ENCODE measurements at places on chromosomes 5 and 9. TPM values are rescaled to one million over a fixed set of nuclear protein-coding genes. Genes with fewer than 3 reads are reported as not detected.

The SLC4A9 gene
- not detected for polyA plus RNA-seq

The NME5 gene
- 12.4 TPM for polyA plus RNA-seq

The SLC6A19 gene
- polyA plus RNA-seq: 0.24 TPM

The OLFM1 gene
- polyA plus RNA-seq: 15.4 TPM

The ZNF169 gene
- 9.4 TPM for polyA plus RNA-seq

The ANXA6 gene
- 262 TPM for polyA plus RNA-seq

The UGT3A1 gene
- 0.10 TPM for polyA plus RNA-seq

The MEGF10 gene
- 1.7 TPM for polyA plus RNA-seq

The SVEP1 gene
- polyA plus RNA-seq: 28.6 TPM

The DOCK2 gene
- 5.1 TPM for polyA plus RNA-seq

The ANKRD20A1 gene
- 0.54 TPM for polyA plus RNA-seq

The ISCA1 gene
- 41.1 TPM for polyA plus RNA-seq

The GZMA gene
- 1.8 TPM for polyA plus RNA-seq

The FREM1 gene
- polyA plus RNA-seq: 104 TPM

The MAMDC4 gene
- 5.3 TPM for polyA plus RNA-seq

The C5orf46 gene
- polyA plus RNA-seq: 0.61 TPM

The GPRIN1 gene
- polyA plus RNA-seq: 0.92 TPM

The CKS2 gene
- 94.5 TPM for polyA plus RNA-seq

The KCTD16 gene
- polyA plus RNA-seq: 0.33 TPM

The INSL4 gene
- not detected for polyA plus RNA-seq

The C5orf22 gene
- 27.2 TPM for polyA plus RNA-seq

The C7 gene
- polyA plus RNA-seq: 438 TPM

The PFN3 gene
- polyA plus RNA-seq: not detected

The DNAJC21 gene
- polyA plus RNA-seq: 64.0 TPM

The ENTPD2 gene
- polyA plus RNA-seq: 2.0 TPM

The CDK5RAP2 gene
- polyA plus RNA-seq: 62.9 TPM

The CDC25C gene
- 8.1 TPM for polyA plus RNA-seq

The KYAT1 gene
- polyA plus RNA-seq: 9.6 TPM

The CSF1R gene
- polyA plus RNA-seq: 26.5 TPM

The GABBR2 gene
- polyA plus RNA-seq: 0.71 TPM

The AMACR gene
- 10.9 TPM for polyA plus RNA-seq

The GAS1 gene
- polyA plus RNA-seq: 33.5 TPM

The CACFD1 gene
- 31.2 TPM for polyA plus RNA-seq

The ENDOG gene
- polyA plus RNA-seq: 6.4 TPM

The OR1K1 gene
- not detected for polyA plus RNA-seq

The PCDHB13 gene
- polyA plus RNA-seq: 6.9 TPM

The FABP6 gene
- 1.4 TPM for polyA plus RNA-seq

The CRHBP gene
- 0.56 TPM for polyA plus RNA-seq

The WDR38 gene
- 1.3 TPM for polyA plus RNA-seq

The IL7R gene
- polyA plus RNA-seq: 7.3 TPM

The GRIN3A gene
- 2.1 TPM for polyA plus RNA-seq

The ITK gene
- 1.1 TPM for polyA plus RNA-seq

The FOXD1 gene
- polyA plus RNA-seq: 0.10 TPM

The NEUROG1 gene
- not detected for polyA plus RNA-seq

The ANKRD34B gene
- not detected for polyA plus RNA-seq
